Stimulated activated CD8-positive, alpha-beta memory T cell treated with anti-CD3 and anti-CD28 coated beads, Interleukin-7, amount 100 ng/mL, for 24 hours (primary cell): ENCODE measurements at places on chromosomes 2 and 18.
A peak's percentile ranks its signal among the peaks of the same experiment; 100 is the strongest.

GRCh38 chr18:44841752-44842587 is 161.3 kb downstream of the SETBP1 start:
- DNase-seq, result no peak

DNA sequence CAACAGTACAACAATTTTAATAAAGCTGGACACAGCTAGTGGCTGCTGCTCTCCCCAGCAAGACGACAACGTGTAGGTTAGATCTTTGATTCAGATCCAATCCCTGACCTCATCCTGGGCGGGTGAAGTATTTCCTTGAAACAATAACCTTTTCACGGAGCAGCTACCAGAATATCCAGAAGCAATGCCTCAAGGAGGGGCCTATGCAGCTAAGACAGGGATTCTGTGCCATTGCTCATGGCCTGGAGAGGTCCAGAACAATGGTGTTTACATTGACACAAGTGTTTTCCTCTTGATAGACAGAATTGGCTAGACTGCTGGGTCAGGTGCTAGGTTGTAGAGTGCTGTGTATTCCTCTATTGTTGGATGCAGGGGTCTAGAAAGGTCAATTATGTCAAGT is 520.1 kb downstream of the BCL11A start:
- no peak for DNase-seq

DNA sequence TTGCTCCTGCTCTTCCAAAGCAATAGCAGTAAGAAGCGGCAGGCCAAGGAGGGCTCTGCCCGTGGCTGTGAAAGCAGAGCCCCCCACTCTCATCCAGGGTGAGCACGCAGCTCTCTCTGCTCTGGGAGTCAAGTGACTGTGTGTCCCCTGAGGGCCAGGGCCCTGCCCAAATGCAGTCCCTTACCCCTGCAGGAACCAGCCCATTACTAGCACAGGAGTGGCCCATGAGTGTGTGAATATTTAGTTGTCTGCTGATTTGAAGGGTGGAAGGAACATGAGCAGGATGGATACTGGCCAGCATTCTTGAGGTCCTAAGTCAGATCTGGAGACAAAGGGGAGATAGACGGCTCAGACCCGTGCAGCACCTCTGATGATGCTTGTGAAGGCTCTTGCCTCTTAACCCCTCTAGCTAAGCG is 69.7 kb upstream of the FOSL2 start:
- DNase-seq, result no peak

GRCh38 chr2:113240915-113241911 is 37.5 kb downstream of the PAX8 start:
- DNase-seq, result peak; percentile 27

- no peak for DNase-seq
Observed at GRCh38 chr2:234401426-234401825, 95.5 kb downstream of the ARL4C start.

DNA sequence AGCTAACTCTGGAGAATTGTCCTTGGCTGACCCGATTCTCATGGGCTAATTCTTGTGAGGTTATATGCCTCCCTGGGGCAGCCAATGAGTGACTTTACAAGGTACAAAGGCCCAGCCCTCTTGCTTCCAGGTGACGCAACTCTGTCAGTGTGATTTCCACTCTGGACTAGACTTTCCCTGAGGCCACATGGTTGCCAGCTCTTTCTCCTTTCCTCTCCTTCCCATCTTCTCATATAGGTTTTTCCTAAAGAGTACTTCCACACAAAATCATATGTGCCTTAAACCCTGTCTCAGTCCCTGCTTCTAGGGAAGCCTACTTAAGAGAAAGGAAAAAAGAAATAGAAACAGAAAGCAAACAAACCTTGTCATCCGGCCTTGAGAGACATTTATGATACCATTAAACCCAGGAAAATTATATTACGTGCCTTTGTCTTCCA is 226.2 kb upstream of the ZSWIM2 start:
- DNase-seq, result no peak

DNA sequence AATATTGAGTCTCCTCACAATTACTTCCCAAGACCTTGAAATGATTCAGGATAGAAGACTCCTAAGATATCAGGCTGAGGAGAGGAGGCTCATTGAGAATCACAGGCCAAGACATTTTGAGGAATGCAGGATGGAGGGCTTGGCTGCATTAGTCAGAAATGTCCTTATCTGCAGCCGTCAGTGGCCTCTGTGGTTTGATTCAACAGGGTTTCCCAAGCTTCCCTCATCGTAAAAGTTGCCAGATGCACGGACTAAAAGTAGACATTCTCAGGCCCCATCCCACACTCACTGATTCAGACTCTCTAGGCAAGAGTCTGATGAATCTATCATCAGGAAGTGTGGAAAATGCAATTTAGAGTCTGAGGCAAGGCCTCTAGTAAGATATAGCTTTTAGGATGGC is 34.0 kb upstream of the TMEM178A start:
- no peak for DNase-seq

- DNase-seq, result no peak
Observed at GRCh38 chr2:168589236-168590211, 133.5 kb downstream of the CERS6 start.

GRCh38 chr2:74507926-74508520 is 528 bp upstream of the PCGF1 start:
- no peak for DNase-seq

GRCh38 chr2:86480105-86480504 is 38.9 kb downstream of the KDM3A start:
- DNase-seq, result no peak

DNA sequence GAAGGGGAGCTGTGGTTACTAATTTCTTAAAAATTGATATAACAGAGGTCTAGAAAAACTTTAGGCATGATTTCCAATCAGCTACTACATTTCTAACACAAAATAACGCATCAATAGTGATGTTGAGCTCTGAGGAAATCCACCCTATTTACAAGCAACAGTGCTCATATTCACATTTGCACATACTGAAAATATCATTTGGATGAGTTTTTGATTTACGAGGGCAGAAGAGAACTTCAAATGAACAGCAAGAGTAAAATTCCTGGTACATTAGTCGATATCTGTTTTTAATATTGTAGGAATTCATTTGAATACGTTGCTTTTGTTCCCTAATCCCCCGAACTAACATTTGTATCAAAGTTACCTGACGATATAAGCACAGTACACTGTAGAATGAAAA is 761.0 kb upstream of the POU3F3 start:
- DNase-seq, result no peak

DNA sequence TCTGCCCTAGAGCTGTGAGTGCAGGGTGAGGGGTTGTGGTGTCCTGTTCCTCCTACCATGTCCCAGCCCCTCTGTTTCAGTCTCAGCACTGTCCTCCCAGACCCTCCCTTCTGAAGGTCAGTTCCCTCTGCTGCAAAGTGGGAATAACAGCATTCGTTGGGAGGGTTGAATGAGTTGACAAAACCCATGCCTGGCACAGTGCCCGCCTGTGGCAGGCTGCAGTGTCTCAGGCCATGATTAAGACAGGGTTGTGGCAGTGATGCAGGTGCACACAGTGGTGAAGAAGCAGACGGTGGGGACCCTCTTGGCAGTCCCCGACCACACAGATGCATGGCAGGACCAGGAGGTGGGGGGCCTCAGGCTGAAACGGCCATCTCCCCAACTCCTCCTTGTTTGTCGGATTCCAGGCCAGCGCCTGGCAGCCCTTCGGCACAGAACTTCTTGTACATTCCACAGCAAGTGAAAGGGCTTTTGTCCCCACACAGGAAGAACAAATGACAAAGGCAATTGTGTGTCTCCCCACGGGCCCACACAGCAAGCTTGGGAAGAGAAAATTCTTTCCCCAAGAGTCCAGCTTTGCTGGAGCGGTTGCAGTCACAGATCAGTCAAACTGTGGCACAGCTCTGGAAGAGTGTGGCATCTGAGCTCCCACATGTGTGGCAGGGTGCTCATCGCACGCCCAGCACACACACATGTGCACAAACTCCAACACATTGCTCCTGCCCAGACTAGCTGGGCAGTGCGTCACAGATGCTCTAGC is 92.0 kb upstream of the MSH2 start:
- no peak for DNase-seq

GRCh38 chr2:17911491-17912260 is 33.2 kb downstream of the KCNS3 start:
- DNase-seq, result no peak

- no peak for DNase-seq
Observed at GRCh38 chr2:236015171-236015570, 153.0 kb downstream of the GBX2 start.

GRCh38 chr2:105287692-105288091 is 41.8 kb downstream of the TGFBRAP1 start:
- DNase-seq, result no peak

DNA sequence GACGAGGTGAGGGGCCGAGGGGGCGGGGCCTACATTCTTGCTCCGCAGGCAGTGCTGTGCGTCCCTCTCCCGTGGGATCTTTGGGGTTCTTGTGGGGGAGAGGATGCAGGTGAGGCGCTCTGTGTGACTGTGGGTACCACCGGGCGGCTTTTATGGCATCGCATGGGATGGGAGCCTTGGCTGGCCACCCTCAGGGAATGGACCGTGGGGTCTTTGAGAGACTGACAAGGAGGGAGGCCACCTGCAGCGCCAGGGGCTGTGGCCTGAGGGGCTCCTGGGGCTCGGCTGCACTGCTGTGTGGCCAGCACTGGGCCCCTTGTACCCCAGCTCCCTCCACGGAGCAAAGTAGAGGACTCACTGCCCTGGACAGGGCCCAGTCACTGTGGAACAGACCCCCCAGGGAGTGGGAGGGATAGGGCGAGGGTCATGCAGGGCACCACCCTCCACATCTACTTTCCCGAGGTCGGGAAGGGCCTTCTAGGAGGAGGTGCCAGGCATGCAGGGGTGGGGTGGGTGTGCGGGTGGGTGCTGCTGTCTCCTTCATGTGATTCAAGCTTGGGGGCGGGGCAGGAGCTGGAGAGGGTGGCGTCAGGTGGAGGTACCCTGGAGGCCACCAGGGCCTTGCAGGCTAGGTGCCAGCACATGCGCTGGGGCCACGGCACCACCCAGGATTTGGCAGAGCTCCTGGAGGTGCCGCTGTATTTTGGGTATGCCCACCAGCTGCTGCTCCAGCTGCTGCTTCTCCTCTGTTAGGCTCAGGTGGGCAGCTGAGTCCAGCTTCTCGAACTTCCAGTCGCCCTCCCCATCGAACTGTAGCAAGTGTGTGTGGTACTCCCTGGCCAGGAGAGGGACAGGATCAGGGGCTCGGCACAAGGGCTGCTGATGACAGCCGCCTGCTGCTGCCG is 1072.4 kb downstream of the RPIA start:
- no peak for DNase-seq
